CD14-positive monocyte (primary cell): ENCODE measurements at places on chromosomes 11 and 22. TPM values are rescaled to one million over a fixed set of nuclear protein-coding genes. Genes with fewer than 3 reads are reported as not detected.

The TEAD1 gene
- not detected for polyA plus RNA-seq

The KBTBD4 gene
- 16.9 TPM for polyA plus RNA-seq

The C1QTNF4 gene
- 0.84 and 1.7 TPM in 2 replicates for polyA plus RNA-seq

The CCND1 gene
- polyA plus RNA-seq: not detected

The FBLN1 gene
- 0.03 TPM in 1 of 2 replicates, not detected in the other for polyA plus RNA-seq

The GPR83 gene
- not detected for polyA plus RNA-seq

The PHF21B gene
- polyA plus RNA-seq: not detected in 2 replicates

The TENM4 gene
- 0.31 TPM for polyA plus RNA-seq

The PDGFD gene
- 0.05 TPM for polyA plus RNA-seq

- no peaks in the 10 kb centered on the region for H3K4me1 ChIP-seq
- peaks cover 58% of the 10 kb centered on the region for H3K27me3 ChIP-seq
- DNase-seq: no peak
- no peak overlapping the region for H3K4me3 ChIP-seq
- no peaks in the 10 kb centered on the region for H3K36me3 ChIP-seq
Measured at GRCh38 chr11:20672575-20672974, 3.2 kb downstream of the NELL1 start.

DNA sequence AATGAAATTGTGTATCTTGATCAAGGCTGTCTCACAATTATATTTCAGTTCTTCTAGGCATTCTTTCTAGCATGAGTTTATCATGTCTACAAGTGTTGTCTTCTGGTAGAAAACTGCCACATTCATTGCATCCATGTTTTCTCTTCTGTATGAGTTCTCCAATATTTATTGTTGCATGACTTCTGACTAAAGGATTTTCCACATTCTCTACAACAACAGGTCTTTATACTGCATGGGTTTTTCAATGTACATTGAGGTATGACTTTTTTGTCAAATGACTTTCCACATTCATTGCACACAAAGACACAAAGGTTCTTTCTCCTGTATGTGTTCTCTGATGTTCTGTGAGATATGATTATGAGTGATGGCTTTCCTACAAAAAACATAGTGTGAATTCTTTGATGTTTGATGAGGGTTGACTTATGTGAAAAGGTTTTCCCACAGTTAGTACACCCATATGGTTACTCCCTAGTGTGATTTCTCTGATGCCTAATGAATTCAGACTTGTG lies 890.6 kb upstream of the CNTN5 start:
- H3K4me1 ChIP-seq: no peaks in the 10 kb centered on the region
- no peak for DNase-seq

- no peak for DNase-seq
- H3K36me3 ChIP-seq: no peaks in the 10 kb centered on the region
- H3K4me1 ChIP-seq: no peaks in the 10 kb centered on the region
- no peak overlapping the region for H3K4me3 ChIP-seq
- H3K27me3 ChIP-seq: no peaks in the 10 kb centered on the region
- H3K27ac ChIP-seq: no peak overlapping the region
Measured at GRCh38 chr11:84372381-84372950, 1086.3 kb upstream of the CCDC90B start.

DNA sequence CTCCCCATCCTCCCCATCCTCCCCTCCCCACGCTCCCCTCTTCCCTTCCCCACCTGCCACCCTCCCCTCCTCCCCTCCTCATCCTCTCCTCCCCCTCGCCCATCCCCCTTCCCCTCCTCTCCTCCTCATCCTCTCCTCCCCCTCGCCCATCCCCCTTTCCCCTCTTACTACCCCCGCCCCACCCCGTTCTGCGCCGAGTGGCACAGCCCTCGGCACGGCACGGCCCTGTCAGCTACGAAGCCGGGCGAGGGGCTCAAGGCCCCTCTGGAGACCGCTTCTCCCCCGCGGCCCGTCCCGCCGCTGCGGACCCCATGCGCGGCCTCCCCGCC lies 449.9 kb downstream of the OPCML start:
- H3K4me3 ChIP-seq: no peak overlapping the region
- H3K4me1 ChIP-seq: peaks cover 11% of the 10 kb centered on the region
- peaks cover 24% of the 10 kb centered on the region for H3K27me3 ChIP-seq
- H3K36me3 ChIP-seq: no peaks in the 10 kb centered on the region
- H3K27ac ChIP-seq: no peak overlapping the region

DNA sequence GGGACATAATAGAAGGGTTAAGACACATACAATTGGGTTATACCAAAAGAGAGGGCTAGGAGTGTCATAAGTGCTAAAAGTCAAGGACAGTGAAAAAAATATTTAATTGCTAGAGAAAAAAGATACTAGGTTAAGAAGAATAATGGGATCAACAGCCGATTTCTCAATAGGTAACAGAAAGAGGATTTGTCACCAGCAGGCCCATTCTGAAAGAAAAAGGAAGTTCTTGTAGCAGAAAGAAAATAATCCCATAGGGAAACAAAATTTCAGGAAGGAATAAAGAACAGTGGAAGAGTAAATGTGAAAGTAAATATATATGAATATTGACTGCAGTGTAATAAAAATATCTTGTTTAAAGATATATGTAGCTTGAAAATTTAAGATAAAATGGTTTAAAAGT lies 43.3 kb upstream of the ADORA2A start:
- H3K4me3 ChIP-seq: no peak overlapping the region
- H3K27ac ChIP-seq: no peak overlapping the region
- no peaks in the 10 kb centered on the region for H3K27me3 ChIP-seq
- peaks cover 3% of the 10 kb centered on the region for H3K36me3 ChIP-seq

- DNase-seq: no peak
- H3K4me1 ChIP-seq: no peaks in the 10 kb centered on the region
- H3K36me3 ChIP-seq: no peaks in the 10 kb centered on the region
- no peaks in the 10 kb centered on the region for H3K27me3 ChIP-seq
Measured at GRCh38 chr22:44740307-44740706, 12.1 kb upstream of the ARHGAP8 start.

DNA sequence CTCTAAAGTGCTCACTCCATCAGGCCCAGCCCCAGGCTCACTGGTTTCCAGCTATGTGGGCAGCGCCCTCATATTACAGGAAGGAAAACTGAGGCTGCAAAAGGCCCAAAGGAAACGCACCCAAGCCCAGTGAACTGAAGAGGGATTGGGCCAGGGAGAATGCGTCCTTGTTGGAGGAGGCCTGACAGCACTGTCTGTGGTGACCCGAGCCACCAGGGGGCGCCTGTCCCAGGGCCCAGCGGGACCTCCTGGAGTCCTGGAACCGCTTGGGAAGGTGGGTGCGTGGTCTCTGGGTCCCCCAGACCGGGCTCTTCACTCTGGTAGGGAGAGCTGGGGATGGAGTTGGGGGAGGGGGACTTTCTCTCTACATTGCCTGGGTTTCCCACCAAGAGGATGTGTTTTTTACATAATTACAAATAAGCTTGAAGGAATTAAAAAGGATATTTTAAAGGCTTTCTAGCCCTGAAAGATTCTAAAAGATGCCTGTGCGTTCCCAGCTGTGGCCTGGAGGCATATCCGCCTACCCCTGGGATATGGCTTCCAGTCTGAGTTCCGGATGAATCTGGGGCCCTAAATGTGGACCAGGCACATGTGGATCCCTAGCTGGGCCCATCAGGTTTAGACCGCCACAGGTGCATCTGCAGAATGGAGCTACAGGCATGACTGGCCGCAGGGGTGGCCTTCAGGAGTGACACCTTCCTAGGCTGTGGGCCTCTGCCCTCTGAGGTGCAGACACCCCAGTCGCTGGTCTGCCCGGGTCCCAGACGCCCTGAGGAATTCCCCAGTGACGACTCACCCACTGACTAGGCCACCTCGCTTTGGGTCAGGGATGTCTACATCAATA lies 4.2 kb downstream of the SPI1 start:
- peaks cover 72% of the 10 kb centered on the region for H3K4me1 ChIP-seq
- H3K4me3 ChIP-seq: peak overlapping the region; percentile 99
- DNase-seq: peak; percentile 85
- H3K27me3 ChIP-seq: no peaks in the 10 kb centered on the region

GRCh38 chr11:81916451-81916850 lies 817.2 kb downstream of the FAM181B start:
- no peak overlapping the region for H3K27ac ChIP-seq
- no peaks in the 10 kb centered on the region for H3K36me3 ChIP-seq
- no peaks in the 10 kb centered on the region for H3K4me1 ChIP-seq
- DNase-seq: no peak
- no peaks in the 10 kb centered on the region for H3K27me3 ChIP-seq
- H3K4me3 ChIP-seq: no peak overlapping the region

DNA sequence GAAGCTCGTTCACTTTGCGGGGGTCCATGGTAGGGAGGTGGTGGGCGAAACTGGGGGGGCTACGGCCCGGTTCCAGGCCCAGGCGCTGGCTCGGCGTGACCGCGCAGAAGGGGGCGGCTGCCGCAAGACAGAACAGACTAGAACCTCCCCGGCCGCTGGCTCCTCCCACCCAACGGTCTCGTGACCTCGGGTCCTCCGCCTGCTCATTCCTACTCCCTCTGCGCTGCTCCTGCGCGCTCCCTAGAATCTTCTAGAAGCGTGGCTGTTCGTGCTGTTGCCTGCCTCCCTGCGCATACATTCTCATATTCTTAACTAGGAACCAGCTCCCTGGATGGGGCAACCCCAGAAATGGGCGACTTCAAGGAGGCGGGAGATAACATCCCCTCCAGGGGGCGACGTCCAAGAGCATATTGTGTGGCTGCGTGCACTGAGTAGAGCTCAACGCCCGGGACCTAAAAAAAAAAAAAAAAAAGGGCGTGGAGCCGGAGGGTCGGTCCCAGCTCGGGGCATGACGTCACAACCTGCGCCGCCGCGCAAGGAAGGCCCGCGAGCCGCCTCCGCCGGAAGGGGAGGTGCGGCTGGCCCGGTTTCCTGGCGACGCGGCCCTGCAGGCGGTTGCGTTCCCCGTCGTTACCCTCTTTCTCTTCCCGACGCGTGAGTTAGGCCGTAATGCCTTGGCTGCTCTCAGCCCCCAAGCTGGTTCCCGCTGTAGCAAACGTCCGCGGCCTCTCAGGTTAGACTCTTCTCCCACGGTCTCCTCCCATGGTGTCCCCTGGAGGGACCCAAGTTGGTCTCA lies at the start of the genes ST13 and XPNPEP3:
ST13 (minus strand) TSS at position 127 of the 796 bp plus-strand sequence; CDS start at position 28, 99 bp downstream.
XPNPEP3 (plus strand) TSS at position 636 of the 796 bp plus-strand sequence; CDS start at position 670, 34 bp downstream.
- H3K4me3 ChIP-seq: peak within 1 kb of the TSS; percentile 87
- H3K36me3 ChIP-seq: peaks cover 9% of the 10 kb centered on the region
- peak; percentile 94 for DNase-seq
- H3K27me3 ChIP-seq: no peaks in the 10 kb centered on the region
- peak within 1 kb of the TSS; percentile 97 for H3K27ac ChIP-seq
- peaks cover 28% of the 10 kb centered on the region for H3K4me1 ChIP-seq

- DNase-seq: peak; percentile 33
- peak overlapping the region; percentile 95 for H3K4me3 ChIP-seq
- peak overlapping the region; percentile 99 for H3K27ac ChIP-seq
- peaks cover 74% of the 10 kb centered on the region for H3K36me3 ChIP-seq
Measured at GRCh38 chr11:112085822-112086421, 634 bp downstream of the TIMM8B start.

- DNase-seq: peak; percentile 29
- H3K27ac ChIP-seq: no peak overlapping the region
- no peaks in the 10 kb centered on the region for H3K4me1 ChIP-seq
- H3K4me3 ChIP-seq: no peak overlapping the region
- H3K36me3 ChIP-seq: no peaks in the 10 kb centered on the region
Measured at GRCh38 chr22:22593964-22594656, 35.0 kb upstream of the PRAME start.

- no peak for DNase-seq
- no peak overlapping the region for H3K27ac ChIP-seq
- H3K27me3 ChIP-seq: peaks cover 7% of the 10 kb centered on the region
- no peak overlapping the region for H3K4me3 ChIP-seq
- H3K36me3 ChIP-seq: no peaks in the 10 kb centered on the region
- H3K4me1 ChIP-seq: no peaks in the 10 kb centered on the region
Measured at GRCh38 chr11:35474688-35475087, 50.7 kb downstream of the PAMR1 start.

DNA sequence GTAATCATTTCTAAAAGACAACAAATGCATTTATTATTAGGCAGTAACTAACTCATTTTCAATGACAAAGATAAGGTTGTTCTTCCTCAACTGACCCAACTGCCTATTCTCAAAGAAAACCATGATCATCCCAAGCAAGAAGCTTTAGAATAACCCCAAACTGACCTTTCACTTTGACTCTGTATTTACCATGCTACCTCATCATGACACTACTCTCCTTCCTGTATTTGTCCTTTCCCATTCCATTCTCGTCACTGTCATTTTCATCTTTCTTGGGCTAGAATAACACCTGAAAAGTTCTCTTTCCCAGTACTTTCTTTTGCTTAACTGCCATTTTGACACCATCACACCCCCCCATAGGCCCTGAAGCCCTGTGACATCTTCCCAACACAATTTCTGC lies 48.3 kb downstream of the TCF20 start:
- H3K27me3 ChIP-seq: no peaks in the 10 kb centered on the region
- peaks cover under 1% of the 10 kb centered on the region for H3K4me1 ChIP-seq
- no peak overlapping the region for H3K4me3 ChIP-seq
- no peaks in the 10 kb centered on the region for H3K36me3 ChIP-seq
- DNase-seq: no peak

GRCh38 chr11:33545931-33546330 lies 154.7 kb downstream of the C11orf91 start:
- H3K27me3 ChIP-seq: peaks cover 4% of the 10 kb centered on the region
- no peaks in the 10 kb centered on the region for H3K36me3 ChIP-seq
- H3K4me1 ChIP-seq: no peaks in the 10 kb centered on the region
- H3K27ac ChIP-seq: no peak overlapping the region
- no peak overlapping the region for H3K4me3 ChIP-seq
